ENCODE measurements at places on chromosomes 3 and 15. TPM values are rescaled to one million over a fixed set of nuclear protein-coding genes. Genes with fewer than 3 reads are reported as not detected.

DNA sequence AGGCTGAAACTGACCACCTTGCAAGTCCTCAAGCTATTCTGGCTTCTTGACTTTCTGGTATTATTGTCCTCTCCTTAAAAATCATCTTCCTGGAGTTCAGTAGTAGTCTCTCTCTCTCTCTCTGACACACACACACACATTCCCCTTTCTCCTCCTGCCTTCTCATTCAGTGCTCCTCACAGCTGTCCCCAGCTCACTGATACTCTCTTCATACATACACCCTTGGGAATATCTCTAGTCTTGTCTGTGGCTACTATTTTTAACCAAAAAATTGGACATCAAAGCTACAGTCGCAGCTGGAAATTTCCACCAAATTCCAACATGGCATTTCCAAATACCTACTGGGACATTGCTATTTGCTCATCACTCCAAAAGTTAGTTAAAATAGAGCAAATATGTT is 178.9 kb downstream of the ECT2 start:
- DNase-seq, result no peak

MFN1 gene
- total RNA-seq, result 37.5 TPM

DNA sequence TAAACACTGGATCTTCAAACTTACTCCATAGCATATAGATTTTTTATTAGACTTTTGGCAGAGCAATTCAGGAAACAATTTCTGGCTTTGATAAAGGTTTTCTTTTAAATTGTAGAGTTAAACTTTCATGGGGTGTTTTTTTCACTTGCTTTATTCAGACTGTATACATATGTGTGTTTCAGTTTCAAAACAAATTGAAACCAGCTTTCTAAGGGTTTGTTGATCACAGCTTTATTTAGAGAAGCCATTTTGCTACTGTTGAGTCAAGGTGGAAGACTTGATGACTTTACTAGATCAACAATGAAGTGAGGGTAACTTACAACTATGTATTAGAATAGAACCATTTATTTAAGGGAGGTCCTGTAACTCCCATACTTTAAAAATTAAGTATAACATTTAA is 6.2 kb downstream of the UBE2E1 start:
- no peak for DNase-seq

DNA sequence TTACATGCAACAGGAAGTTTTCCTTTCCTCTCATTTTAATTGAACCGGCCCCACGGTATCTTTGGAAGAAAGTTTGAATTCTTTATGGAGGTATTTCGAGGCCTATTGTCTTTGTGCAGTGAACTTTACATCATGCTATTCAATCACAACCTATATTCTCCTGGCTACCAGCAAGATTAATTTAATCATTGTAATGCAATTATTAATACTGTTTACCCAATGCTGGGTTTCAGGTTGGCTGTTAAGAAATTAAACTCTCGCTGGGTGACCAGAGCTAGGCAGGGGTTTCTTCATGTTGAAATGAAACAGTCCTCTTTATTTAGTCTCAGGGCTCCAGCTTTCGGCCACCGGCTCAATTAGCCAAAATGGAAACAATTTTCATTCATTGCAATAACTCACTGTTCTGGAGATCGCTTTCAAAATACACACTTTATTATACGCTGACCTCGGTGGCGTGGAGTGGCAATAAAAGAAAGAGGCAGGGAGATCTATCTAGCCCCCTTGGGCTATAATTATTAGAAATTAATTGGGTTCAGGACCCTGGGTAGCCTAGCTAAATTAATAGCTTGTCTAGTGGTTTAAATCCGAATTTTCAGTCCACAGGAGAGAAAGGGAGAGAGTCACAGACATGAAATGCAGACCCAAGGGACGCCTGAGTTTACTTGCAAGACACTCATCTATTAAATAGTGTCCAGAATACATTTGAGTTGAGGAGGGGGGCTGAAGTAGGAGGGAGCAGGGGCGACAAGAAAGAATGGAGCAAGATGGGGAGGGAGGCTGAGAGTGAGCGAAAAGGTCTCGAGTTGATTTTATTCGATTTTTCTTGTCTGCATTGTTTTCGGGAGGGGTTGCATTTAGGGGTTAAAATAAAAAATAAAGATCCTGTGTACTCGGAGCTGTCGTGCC is 3.9 kb upstream of the MECOM start:
- DNase-seq, result no peak

- DNase-seq, result no peak
Measured at GRCh38 chr3:99191186-99191585, 289.7 kb upstream of the DCBLD2 start.

SLC2A2 gene
- total RNA-seq, result 19.5 TPM

DNA sequence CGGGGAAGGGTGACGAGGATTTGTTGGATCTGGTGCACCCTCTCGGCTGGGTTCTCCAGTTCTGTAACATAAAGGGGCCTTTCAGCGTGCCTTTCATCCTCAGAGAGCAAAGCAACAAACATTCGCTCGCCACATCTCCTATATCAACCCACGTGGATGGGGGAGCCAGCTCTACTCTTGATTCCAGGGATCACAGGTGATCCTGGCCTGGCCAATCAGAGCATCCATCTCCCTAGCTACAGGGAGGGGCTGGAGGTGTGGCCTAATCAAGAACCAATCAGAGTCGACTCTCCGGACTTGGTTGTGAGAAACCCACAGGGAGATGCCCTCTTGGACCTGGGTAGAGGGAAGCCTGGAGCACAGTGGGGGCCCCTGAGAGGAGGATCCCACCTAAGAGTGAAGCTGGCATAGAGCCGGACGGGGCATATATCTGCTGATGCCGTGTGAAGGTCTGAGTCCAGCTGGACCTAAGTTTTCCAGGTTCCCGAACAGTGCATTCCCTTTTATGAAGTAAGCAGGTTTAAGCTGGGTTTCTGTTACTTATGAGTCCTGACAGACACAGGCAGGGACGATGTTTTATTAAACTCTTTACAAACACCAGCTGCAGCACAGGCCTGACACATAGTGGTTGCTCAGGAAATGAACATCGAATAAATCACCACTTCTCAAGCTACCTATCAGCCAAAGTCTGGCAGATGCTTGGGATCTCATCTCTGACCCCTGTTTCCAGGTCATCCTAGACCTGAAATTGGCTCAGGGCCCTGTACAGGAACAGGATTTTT is 50.7 kb upstream of the RAD18 start:
- no peak for DNase-seq

PRSS50 gene
- total RNA-seq, result not detected

AMOTL2 gene
- total RNA-seq, result 11.5 TPM

GRCh38 chr15:99477791-99478471 is 87.9 kb upstream of the MEF2A start:
- no peak for DNase-seq

REC114 gene
- not detected for total RNA-seq

DNA sequence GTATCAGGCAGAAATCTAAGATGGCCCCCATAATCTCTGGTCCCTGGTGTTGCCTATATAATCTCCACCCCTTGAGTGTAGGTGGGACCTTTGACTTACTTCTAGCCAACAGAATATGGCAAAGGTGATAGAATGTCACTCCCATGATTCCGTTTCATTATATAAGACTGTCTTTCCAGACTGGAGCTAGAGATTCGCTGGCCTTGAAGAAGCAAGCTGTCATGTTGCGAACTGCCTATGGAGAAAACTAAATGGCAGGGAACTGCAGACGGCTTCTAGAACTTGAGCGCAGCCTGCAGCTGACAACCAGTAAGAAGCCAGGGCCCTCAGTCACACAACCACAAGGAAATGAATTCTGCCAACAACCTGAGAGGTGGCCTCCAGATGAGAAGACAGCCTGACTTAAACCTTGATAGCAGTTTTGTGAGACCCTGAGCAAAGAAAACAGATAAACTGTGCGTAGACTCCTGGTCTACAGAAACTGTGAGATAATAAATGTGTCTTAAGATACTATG is 2.2 kb upstream of the KPNA1 start:
- DNase-seq, result no peak

- peak; percentile 7 for DNase-seq
Measured at GRCh38 chr15:51621936-51622603, 501 bp downstream of the DMXL2 start.

GRCh38 chr15:83174891-83175290 is 32.7 kb downstream of the HDGFL3 start:
- DNase-seq, result no peak

LRRC31 gene
- total RNA-seq, result not detected

DNA sequence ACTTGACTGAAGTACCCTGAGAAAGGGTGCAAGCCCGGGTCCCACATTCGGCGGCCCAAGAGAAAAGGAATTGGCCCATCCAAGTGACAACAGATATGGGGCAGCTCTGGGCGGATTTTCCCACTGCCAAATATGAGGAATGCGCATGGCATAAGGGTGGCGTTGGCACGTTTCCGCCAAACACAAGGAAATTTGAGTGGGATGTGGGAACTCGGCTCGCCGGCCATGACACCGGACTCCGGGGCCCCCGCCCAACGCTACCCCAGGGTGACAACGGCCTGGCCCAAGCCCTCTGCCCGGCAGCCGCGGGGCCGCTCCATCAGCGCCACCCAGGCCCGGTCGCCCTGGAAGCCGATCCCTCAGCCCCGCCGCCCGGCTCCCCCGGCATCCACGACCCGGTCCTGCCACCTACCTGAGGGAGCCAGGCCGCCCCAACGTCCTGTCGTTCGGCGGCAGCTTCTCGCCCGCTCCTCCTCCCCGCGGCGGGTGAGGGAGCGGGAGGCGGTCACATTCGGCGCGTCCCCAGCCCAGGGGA is 449 bp downstream of the RAF1 start:
- no peak for DNase-seq

CYP1A2 gene
- total RNA-seq, result not detected

KBTBD8 gene
- total RNA-seq, result 16.2 TPM

DNA sequence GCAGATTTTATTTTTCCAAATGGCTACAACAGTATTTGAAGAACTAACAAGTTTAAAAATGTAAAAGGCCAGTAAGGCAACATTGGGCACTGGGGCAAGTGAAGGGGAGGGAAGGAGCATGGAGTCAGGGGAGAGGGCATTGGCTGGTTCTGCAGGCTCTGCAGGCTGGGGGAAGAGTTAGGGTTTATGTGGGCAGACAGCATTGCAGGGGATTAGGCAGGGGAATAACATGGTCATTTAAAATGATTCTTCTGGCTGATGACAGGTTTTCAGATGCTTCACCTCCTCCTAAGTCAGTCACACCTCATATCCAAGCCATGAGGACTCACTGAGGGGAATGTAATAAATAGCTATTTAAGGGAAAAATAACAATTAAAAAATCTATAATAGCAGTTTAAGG is 52.6 kb downstream of the BTD start:
- DNase-seq, result no peak

- no peak for DNase-seq
Measured at GRCh38 chr3:179324270-179324754, 1.5 kb downstream of the ZNF639 start.

CMTM7 gene
- total RNA-seq, result 16.3 TPM

CPN2 gene
- 27.7 TPM for total RNA-seq

CAND2 gene
- not detected for total RNA-seq

- DNase-seq, result no peak
Measured at GRCh38 chr3:157063926-157064325, 96.0 kb downstream of the CCNL1 start.

SLC22A14 gene
- not detected for total RNA-seq

DNA sequence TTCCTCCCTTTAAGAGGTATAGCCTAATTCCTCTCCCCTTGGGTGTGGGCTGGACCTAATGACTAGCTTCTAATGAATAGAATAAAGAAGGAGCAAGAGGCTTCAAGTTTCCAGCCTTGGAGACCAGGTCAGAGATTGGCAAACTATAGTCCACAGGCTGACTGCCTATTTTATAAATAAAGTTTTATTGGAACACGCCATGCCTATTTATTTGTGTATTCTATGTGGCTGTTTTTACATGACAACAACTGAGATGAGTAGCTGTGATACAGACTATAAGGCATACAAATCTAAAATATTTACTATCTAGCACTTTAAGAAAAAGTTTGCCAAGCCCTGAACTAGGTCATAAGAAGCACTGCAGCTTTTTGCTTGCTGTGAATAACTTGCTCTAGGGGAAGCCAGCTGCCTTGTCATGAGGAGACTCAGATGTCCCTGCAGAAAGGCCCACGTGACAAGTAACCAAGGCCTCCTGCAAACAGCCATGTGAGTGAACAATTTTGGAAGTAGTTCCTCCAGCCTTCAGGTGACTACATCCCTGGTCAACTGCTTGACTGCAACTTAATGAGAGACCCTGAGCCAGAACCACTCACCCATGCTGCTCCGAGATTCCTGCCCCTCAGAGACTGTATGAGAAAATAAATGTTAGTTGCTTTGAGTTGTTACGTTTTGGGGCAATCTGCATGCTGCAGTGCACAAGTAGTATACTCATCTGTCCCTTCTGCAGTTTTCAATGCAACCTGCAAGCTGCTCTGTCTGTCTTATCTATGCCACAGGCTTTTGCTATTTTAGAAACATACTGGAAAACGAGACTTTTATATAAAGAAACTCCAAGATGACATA is 21.1 kb upstream of the MAP3K13 start:
- no peak for DNase-seq

GRCh38 chr15:31856581-31856980 is 173.7 kb upstream of the CHRNA7 start:
- DNase-seq, result no peak

NOX5 gene
- not detected for total RNA-seq

PARP9 gene
- total RNA-seq, result 10.6 TPM

DNA sequence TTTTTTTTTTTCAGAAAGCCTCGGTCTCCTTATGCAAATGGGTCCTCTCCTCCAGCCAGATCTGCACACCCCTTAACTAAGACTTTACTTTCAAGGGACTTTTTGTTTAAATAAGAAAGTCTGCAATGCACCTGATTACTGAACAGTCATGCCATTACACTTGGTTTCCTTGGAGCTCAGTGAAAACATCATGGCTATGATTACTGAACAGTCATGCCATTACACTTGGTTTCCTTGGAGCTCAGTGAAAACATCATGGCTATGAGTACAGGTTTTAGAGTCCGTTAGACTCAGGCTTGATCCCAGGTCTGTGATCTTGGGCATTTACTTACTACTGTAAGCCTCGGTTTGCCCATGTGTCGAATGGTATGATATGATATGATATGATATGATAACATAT is 10.1 kb downstream of the ENTPD3 start:
- DNase-seq, result no peak

A4GNT gene
- not detected for total RNA-seq
